ENCODE measurements at places on chromosomes 3 and 15.

- no peak for DNase-seq
Observed at GRCh38 chr3:172319595-172319994, 128.7 kb downstream of the GHSR start.

GRCh38 chr3:197463279-197463678, 92.5 kb downstream of the BDH1 start:
- no peak for DNase-seq

DNA sequence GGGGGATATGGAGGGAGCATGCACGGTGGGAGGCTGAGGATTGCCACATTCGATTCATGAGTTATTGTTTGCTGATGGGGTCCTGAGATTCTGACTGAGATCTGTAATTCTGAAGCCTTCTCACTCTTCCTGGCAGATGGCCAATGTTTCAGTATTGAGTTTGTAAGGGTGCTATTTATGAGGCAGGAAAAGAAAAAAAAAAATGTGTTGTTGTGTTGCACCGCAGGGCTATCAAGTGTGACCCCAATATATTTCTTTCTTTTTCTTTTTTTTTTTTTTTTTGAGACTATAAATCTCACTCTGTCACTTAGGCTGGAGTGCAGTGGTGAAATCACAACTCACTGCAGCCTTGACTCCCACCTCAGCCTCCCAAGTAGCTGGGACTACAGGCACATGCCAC, 3.2 kb upstream of the SENP2 start:
- DNase-seq: no peak

- DNase-seq: no peak
Observed at GRCh38 chr15:27273506-27273905, 302.5 kb downstream of the GABRG3 start.

DNA sequence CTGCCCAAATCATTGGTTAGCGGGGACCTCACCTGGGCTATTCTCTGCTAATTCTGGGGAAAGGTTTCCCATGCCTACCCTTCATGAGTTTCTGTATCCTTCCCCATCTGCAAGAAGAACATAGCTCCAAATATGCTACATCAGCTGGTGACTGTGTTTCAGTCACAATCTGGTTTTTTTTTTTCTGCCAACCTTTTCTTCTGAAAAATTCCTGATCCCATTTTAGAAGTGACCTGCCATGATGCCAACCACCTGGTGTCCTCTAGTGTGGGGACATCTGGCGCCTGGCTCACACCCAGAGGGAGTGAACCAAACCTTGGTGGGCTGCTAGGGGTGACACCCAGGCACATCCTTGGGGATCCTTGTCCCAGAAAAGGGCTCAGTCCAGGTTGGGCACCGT, 76.1 kb downstream of the CHRD start:
- DNase-seq: no peak

DNA sequence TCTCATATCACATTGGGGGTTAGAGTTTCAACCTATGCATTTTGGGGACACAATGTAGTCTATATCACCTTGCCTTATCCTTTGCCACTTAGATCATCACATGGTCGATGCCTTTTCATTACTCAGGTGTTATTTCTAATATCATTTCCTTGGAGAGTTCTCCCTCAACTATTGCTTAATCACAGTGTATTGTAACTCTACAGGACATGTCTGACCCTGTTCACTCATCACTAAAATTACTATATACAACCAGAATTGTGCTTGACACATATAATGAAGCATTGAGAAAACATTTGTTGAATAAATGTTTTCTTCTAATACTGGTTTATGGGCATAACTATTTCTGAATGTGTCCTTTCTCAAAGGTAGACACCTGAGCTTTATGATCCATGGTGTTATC, 207.4 kb downstream of the EPHA6 start:
- DNase-seq: no peak

- no peak for DNase-seq
Observed at GRCh38 chr3:149881879-149882278, 68.9 kb downstream of the RNF13 start.

GRCh38 chr3:69051756-69052471, at the start of gene TMF1:
Gene TMF1, minus strand, starts transcription at chr3:69052333. Its CDS starts 247 bp downstream, at chr3:69052086.
- DNase-seq: peak; percentile 96

GRCh38 chr3:168608926-168609325, 513.2 kb upstream of the GOLIM4 start:
- DNase-seq: no peak

GRCh38 chr15:41778521-41778920, 4.2 kb downstream of the MAPKBP1 start:
- no peak for DNase-seq

DNA sequence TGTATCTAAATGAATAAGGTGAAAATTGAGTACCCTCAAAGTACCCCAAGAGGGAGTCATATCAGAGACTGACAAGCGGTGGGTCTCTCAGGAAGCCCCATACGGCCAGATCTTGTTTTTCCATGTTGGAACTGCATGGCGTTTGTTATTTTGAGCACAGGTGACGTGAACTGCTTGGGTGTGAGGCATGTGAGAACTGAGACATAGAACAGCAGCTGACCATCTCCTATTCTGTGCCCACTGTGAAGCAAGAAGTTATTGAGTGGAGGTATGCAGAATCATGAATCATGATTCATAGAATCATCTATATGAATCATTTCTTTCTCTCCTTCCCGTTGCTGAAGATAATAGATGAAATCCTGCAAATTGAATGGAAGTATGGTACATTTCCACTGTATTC, 4.6 kb downstream of the VPS8 start:
- no peak for DNase-seq

DNA sequence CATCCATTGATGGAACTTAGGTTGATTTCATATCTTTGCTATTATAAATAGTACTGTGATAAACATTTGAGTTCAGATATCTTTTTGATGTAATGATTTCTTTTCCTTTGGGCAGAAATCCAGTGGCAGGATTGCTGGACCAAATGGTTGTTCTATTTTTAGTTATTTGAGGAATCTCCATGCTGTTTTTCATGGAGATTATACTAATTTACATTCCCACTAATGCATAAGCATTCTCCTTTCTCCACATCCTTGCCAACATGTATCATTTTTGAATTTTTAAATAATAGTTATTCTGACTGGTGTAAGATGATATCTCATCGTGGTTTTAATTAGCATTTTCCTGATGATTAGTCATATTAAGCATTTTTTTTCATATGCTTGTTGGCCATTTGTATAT, 144.0 kb upstream of the SUCLG2 start:
- DNase-seq: no peak

DNA sequence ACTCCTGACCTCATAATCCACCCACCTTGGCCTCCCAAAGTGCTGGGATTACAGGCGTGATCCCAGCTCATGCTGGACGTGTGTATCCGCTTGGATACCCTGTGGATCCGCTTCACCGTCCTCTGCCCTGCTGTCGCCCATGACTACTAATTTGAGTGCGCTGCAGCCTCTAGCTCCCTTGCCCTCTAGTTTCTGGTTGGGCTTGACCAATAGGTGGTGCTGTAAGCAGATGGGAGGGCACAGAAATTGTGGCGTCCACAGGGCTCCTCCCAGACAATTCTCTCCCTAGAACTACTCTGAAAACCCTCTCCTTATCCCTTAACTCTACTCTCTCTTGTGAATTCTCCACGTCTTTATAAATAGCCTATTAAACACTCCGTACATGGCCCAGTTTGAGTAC, 36.2 kb downstream of the ZPLD1 start:
- no peak for DNase-seq

DNA sequence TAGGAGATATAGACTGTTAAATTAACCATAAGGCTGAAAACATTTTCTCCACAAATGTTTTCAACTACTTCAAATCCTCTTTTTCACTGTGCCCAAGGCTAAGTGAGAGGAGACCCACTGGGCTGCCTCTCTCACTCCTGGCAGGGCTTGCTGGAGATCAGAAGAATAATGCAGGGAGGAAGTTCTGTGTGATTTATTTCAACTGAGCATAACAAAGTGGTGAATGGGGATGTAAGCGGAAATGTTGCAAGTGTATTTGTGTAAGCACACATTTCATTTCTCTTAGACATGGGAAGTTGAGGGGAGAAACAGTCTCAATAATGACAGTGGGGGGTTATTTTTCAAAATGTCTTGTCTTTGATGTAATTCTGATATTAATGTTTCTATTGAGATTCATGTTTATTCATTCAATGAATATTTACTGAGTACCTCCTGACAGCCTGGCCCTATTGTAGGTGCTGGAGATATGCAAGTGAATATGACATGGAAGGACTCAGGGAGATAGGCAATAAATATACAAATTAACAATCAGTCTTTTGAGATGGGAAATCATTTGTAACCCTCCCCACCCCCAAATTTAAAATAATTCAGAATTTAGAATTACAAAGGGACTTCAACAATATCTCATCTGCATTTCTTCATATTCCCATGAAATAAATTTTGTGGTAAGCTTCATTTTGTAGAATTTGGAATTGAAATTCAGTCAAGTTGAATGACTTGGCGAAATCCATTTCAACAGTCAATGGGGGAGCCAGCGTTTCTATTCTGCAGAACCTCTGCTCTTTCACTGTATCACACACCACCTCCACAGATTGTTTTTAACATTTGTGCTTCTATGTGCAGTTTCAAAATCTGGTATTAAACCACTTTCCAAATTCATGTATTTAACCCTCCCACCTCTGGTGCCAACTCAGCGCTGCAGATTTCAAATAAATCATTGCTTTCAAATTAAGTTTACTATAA, 247.2 kb downstream of the SLC9A9 start:
- no peak for DNase-seq

DNA sequence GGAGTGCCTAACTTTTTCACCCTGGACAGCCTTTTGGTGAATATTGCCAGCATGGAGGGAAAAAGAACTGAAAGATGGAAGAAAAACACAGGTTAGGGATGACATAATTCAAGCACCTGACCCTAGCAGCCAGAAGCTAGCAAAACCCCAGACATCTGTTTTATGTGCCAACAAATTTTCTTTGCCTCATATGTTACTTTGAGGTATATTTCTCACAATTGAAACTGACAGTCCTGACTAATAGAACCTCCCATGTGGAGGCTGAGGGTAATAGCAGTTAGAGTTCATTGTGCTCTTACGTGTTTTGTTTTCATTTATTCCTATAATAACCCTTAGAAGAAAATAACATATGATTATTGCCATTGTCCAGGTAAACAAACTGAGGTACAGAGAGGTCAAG, 71.5 kb upstream of the SLC25A26 start:
- no peak for DNase-seq

DNA sequence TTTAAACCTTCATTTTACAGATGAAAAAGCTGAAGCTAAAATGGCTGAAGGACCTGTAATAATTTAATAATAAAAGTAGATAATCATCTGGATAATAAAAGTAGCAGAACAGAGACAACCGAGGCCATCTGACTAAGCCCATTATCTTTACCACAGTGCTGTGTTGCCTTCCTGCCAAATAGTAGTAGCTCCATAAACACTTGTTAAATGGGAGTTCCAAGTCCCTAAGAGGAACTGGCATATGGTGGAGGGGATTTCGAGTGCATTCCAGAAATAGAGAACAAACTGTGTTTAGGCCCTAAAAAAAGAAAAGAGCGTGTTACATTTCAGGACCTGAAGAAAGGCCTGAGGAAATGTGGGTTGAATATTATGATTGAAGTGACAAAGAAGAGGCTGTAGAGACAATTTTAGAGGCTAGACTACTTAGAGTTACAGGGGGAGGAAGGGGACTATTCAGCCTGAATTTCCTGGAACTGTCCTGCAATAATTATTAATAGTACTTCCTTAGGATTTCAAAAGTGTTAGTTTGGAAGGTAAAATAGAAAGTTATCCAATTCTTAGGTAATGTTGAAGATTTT, 424.3 kb downstream of the ROBO2 start:
- DNase-seq: no peak

DNA sequence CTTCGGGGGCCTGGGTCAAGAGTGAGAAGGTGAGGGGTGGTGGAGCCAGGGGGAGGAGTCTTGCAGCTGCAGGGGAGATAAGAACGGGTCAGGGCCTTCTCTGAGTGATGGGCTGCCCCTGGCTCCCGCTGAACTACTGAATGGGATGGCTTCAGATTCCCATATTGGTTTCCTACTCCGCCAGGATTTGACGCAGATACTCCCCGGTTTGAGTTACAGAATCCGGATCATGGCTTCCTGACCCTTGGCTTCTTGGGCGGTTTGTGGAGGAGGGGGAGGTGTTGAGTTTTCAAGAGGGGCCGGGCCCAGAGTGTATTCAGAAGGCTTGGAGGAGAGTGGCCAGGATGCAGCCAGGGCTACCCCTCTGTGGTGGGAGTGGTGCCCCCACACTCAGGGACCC, 119.9 kb upstream of the ATP2B2 start:
- DNase-seq: no peak

- DNase-seq: no peak
Observed at GRCh38 chr15:60554494-60554893, 75.6 kb upstream of the ICE2 start.

GRCh38 chr3:171150945-171151344, 124.4 kb upstream of the SLC2A2 start:
- DNase-seq: no peak

DNA sequence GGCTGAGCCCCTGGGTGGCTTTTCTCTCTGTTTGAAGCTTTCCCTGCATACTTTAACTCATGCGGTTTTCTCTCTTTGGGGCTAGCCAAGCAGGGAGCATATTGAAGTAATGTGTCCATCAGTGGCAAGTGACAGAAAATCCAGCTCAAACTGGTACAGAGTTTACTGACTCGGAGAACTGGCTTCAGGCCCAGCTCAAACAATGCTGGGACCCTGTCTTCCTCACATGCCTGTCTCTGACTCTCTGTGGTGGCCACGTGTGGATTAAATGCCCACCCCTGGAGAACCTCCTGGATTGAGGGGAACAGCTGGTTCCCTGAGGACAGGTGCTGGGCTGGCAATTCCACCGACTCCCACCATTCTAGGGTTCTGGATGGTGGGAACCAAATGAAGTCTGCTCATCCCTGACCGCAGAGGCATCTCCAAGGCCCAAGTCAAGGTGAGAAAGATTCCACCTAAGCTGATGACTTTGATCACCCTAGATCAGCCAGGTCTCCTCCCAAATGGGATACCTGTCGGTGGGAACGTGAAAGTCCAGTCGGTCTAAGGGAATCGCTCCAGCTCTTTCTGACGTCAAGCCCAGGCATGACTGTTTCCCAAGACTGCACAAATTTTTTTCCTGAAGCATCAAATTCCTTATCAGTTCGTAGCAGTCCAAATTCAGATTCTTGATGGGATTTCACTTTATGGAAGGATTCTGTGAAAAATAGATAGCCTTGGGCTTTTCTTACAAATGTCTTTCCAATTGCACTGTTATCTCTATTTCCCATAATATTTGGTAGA, 16.3 kb upstream of the HDAC11 start:
- DNase-seq: no peak

GRCh38 chr15:99590913-99591646, 25.3 kb downstream of the MEF2A start:
- DNase-seq: no peak

GRCh38 chr3:66093981-66094380, 55.3 kb upstream of the MAGI1 start:
- no peak for DNase-seq

- no peak for DNase-seq
Observed at GRCh38 chr3:81378552-81379293, 382.7 kb downstream of the GBE1 start.

GRCh38 chr3:28923994-28924393, 356.9 kb upstream of the RBMS3 start:
- no peak for DNase-seq

Measured in stimulated activated CD4-positive, alpha-beta T cell treated with anti-CD3 and anti-CD28 coated beads, Interleukin-4, amount 100 ng/mL, for 4 hours (primary cell).